ENCODE measurements at places on chromosomes 3 and 15.

DNA sequence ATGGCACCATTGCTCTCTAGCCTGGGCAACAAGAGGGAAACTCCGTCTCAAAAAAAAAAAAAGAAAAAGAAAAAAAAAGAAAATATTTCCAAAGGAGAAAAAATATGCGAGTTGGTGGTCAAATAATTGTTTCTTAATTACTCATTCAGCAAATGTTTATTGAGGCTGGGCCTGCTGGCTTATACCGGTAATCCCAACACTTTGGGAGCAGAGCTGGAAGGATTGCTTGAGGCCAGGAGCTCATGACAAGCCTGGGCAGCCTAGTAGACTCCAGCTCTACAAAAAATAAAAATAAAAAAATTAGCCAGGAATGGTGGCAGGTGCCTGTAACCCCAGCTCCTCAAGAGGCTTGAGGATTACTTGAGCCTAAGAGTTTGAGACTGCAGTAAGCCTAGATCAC lies 4.1 kb downstream of the KNL1 start:
- no peak for DNase-seq

- DNase-seq = no peak
These were observed 4.9 kb downstream of the MUC4 start for GRCh38 chr3:195806916-195807231.

GRCh38 chr3:35183927-35184675 lies 455.2 kb upstream of the ARPP21 start:
- DNase-seq = no peak

GRCh38 chr15:67104510-67104909 lies 39.1 kb downstream of the SMAD3 start:
- DNase-seq = no peak

GRCh38 chr15:90124507-90124906 lies 22.2 kb upstream of the IDH2 start:
- no peak for DNase-seq

GRCh38 chr15:65818927-65819562 lies 27.0 kb upstream of the DENND4A start:
- DNase-seq = no peak

- DNase-seq = no peak
These were observed 54.8 kb downstream of the CCDC54 start for GRCh38 chr3:107432013-107432515.

DNA sequence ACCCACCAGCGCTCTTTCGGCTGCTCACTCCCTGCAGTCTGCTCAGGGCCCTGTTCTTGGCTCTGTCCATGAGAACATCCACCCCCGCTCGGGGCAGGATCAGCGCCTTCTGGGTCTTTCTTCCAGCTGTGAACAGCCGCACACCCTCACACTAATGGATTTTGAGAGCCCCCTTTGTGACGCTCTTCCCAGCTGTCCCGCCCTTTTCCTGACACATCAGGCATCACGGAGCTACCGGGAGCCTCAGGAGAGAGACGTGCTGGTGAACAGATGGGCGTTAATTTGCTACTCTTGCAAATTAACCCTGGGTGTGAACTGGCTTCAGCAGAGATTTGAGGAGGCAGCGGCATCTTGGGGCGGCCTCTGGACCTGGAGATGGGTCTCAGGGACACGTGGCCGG lies 113.0 kb downstream of the TMEM266 start:
- DNase-seq = no peak

- DNase-seq = no peak
These were observed 43.4 kb downstream of the SNAPC5 start for GRCh38 chr15:66454143-66454542.

DNA sequence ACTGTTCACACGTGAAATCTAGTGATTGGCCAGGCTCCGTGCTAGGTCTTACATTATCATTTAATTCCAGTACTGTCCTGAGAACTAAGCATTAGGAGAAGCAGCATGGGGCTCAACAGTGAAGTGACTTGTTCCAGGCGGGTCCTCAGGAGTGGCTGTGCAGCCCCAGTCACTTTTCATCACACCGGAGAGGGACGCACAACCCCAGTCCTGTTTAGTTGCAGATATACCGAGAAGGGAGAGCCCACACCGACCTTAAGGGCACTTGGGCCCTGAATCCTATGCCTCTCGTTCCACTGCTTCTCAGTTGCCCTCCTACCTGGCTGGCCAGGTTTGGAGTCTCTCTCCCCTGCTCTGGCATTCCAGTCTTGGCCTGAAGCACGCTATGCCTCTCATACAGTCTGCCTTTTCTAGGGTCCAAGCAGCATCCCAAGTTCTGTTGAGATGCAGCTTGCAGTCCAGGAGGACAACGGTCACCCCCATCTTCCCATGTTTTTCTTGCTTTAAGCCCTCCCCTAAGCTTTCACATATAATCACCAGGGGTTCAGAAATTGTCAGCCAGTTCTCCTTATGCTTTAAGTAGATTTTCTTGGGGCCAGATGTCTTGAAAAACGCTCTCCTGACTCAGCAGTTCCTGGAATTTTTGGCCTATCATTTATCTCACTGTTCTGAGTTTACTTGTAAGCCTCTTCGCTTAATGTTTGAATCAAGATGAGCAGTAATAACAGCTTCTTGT lies 10.1 kb downstream of the FAM131A start:
- DNase-seq = no peak

- peak; percentile 63 for DNase-seq
These were observed 146.6 kb downstream of the SERPINI1 start for GRCh38 chr3:167882057-167882667.

DNA sequence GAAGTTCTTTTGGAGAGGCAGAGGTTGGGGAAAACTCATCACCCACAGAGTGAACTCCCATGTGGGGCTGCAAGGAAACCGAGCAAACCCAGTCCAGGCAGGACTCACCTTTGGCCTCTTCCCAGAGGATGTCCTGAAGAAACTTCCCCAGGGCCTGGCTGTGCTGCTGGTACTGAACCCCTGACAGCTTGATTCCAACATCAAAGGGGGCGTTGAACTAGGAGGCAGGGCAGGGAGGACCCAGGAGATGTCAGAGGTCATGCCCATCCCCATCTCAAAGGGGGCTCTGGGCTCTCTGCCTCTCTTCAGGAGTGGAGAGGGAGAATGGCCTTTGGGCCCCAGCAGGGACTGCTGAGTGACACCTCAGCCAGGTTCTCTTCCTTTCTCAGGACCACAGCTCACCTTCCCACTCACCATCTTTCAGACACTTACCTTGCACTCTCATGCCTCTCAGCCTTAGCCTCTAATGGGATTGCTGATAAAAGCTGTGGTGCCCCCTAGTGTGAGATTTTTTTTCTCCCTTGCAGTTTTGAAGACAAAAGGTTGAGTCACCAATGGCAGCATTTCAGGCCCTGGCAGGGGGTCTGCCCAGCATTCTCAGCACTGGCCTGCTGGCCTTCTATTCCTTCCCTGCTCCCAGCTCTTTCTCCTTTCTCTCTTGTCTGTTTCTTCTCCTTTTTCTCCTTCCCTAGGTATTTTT lies 6.0 kb downstream of the GHRL start:
- no peak for DNase-seq

- DNase-seq = no peak
These were observed 23.1 kb downstream of the CCDC12 start for GRCh38 chr3:46953234-46954010.

DNA sequence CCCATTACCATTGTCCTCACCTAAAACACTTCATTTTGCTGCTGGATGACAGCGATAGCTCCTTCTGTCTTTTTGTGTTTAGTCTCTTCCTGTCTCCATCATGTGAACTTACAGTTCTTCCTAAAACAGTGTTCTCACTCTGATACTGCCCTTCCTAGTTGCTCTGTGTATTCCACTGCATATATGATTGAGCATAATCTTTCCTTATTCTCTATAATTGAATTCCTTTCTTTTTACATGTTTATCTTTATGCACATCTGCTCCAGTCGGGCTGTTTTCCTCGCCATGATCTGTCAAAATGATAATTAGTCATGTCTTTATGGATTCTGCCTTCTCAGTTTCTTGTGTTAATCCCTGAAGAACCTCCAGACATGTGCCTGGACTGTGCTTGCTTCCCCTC lies 405.1 kb upstream of the SEMA6D start:
- no peak for DNase-seq

DNA sequence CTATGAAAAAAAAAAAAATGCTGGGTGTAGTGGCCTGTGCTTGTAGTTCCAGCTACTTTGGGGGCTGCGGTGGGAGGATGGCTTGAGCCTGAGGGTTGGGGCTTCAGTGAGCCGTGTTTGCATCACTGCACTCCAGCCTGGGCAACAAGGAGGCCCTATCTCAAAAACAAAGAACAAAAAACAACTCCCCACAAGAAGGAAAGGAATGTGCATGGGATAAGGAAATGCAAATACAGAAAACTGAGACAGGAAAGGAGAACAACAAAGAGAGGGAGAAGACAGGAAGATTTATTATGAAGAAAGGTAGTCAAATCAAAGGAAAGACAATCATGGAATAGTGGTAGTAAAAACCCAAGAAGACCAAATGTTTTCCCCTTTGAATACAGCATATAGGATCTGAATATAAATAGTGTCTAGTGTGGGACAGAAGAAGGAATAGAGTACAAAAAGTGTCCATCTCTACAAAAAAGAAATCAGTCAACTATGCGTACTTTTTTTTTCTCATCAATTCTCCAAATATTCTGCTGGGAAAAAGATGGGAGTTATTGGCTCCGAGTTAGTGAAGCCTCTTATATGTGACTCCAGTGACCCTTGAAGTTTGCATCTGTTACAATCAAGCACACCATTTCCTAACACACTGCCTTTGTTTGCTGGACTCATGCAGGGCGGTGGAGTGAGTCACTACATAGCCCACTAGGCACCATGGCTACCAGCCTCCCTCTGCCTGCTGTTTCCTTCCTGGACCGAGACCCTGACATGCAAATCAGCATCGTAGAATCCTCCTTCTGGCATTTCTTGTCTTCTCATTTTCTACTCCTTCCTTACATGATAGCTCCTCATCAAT lies 101.2 kb upstream of the PTX3 start:
- DNase-seq = peak; percentile 94

Measured in COLO829 (cell line).